ENCODE measurements at places on chromosomes 11 and 22.

GRCh38 chr11:33829430-33830141, 55.3 kb upstream of the FBXO3 start:
- DNase-seq = peak; percentile 75

DNA sequence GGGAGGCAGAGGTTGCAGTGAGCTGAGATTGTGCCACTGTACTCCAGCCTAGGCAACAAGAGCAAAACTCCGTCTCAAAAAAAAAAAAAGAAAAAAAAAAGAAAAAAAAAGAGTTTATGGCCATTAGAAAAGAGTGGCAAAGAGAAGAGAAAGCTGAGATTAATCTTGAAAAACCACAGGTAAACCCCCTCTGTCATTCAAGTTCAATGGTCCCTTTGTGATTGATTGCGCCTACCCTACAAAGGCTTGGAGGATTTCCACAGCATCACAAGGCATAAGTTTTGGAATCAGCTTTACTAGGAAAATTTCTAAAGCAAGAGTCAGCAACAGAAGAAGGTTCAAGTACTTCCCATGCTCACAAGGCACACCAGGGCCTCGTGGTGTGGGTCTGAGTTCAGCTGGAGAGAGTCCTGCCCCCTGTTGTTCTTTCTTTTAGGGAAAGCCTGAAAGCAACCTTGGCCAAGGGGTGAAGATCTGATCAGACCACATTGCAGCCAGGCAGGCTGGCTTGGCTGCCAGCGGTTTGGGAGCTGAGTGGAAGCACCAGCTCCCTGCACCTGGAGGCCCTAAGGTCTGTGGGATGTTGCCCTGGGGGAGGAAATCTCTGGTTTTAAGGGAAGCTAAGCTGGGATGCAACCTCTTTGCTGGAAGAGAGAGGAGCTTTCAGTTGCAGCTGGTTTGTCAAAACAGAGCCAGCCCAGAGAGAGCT, 41.8 kb downstream of the SLN start:
- DNase-seq = no peak

DNA sequence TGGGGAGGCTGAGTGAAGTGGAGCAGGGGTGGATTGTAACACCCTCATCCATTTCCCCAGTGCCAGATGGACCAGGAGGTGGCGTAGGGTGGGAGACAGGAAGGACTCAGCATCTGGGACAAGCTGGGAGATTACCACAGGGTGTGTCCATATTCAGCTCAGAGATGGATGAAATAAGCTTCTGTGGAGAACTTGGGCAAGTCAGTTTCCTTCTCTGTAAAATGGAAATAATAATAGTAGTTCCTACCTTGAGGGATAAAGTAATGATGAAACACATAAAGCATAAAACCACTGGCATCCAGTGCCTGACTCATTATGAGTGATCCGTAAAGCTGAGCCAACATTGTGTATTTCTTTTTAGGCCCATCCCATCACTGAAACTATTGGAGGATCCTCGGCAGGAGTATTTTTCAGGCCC, 607 bp upstream of the ROBO4 start:
- no peak for DNase-seq

DNA sequence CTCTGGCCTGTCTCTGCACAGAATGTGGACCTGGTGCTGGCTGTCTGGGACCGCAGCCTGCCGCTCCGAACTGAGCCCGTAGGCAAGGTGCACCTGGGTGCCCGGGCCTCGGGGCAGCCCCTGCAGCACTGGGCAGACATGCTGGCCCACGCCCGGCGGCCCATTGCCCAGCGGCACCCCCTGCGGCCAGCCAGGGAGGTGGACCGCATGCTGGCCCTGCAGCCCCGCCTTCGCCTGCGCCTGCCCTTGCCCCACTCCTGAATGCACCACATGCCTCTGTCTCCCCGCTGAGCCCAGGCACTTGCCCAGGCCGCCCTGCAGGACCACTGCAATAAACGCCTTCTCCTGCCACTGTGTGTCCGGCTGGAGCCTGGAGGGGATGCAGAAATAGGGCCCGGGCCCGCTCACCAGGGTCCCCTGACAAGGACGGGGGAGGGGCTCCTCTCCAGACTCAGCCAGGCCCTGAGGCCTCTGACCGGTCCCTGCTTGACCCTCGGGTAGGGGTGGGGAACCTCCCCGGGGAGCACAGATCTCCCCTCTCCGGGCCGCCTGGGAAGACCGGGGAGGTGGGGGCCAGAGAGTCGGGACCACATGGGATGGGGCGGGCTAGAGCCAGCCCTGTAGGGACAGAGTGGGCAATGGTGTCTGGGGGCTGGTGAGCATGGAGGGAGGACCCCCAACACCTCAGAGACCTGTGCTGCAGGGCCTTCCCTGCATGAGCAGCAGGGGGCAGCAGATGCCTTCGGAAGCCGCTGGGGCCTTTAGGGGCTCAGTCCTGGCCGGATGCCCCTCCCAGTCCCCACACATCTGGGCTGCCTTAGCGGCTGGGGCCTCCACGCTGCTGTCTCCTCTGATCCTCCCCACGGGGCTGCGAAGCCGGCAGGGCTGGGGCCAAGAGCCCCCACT, 1.4 kb upstream of the TNNI2 start:
- DNase-seq = peak; percentile 95

GRCh38 chr11:95567685-95568084, 221.9 kb downstream of the FAM76B start:
- DNase-seq = no peak

DNA sequence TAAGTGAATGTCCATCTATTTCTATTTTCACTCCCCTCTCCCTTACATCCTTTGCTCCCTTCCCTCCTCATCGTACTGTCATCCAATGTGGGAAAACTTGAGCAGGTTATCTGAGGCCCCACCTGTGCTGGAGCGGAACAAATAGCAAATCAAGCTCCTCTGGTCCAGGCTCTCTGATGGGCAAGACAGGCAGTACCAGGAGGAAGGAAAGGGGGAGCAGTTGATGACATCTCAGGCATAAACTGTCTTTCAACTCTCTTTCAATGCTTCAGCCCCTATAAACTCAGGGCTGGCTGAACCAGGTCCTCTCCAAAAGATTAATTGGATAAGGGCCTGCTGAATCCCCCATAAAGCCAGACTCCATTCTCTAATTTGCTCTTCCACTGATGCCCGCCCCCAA, 1.5 kb upstream of the CCKBR start:
- no peak for DNase-seq

DNA sequence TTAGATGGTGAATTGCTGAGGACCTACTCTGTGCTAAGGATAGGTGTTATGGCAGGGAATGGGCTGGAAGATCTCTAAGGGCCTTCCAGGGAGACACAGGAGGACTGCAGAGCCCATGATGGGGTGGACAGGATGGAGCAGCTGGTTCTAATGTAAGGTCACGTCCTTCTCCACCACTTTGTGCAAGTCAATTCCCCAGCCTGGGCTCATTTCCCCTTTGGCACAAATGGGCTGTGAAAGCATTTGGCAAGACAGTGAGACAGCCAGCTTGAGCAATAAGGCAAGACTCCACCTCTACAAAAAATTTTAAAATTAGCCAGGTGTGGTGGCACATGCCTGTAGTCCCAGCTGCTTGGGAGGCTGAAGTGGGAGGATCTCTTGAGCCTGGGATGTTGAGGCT, 81.4 kb upstream of the THY1 start:
- DNase-seq = no peak

- DNase-seq = peak; percentile 72
Observed at GRCh38 chr11:61747192-61747966, 5.1 kb upstream of the MYRF start.

- no peak for DNase-seq
Observed at GRCh38 chr22:37259540-37260029, 15.5 kb upstream of the RAC2 start.

DNA sequence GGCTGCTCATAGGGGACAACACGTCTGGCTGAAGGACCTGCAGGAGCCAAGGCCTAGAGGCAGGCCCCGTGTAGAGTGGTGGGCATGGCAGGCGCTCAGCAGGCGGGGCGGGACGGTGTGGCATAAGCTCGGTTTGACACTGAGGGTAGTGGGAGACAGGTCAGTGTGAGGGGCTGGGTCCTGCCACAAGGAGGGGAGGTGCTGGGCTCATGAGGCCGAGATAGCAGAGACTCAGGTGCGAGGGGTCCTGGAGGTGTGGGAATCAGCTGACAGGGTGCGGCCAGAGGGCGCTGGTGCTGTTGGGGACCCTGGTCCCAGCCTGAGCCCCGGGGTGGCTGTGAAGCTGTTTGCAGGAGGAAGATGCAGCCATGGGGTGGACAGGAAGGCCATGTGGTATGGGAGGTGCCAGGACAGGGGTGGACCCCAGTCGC, 6.7 kb downstream of the SLC22A12 start:
- no peak for DNase-seq

- no peak for DNase-seq
Observed at GRCh38 chr22:46801331-46801811, 38.9 kb downstream of the TBC1D22A start.

GRCh38 chr22:35341090-35341874, 39.6 kb upstream of the HMOX1 start:
- no peak for DNase-seq

DNA sequence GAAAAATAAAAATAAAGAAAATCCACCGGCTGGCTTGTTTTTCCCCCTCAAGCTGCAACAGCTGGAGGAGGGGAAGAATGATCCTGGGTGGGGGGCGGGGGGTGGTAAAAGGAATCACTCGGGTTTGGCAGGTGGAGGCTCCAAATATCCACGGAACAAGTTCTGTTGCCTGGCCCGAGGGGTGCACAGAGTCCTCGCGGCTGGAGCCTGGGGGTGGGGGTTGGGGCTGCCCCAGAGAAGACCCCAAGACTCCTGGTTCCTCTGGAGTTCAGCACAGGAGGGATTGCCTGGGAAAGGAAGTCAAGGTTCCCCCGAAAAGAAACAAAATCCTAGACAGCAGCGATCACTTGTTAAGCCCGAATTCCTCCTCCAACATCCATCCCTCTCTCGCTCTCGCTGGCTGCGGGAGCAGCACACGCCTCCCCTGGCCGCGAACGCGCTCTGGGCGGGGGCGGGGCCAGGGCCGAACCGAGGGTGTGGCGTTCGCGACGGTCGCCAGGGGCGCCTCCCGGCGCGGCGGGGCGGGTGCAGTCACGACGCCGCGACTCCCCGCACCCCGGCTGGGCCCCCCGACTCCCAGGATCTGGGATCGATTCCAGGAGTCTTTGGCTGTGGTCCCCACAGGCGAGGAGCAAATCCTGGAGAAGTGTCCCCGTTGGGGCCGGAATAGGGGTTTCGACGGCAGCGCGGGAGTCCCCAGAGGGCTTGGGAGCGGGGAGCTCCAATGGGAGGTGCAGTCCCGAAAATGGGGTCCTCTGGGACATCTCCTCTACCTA, at the start of gene KCNA4:
Gene KCNA4, minus strand, starts transcription at position 443 of the 776 bp plus-strand sequence. CDS start 4,352 bp downstream, outside the sequence.
- DNase-seq = no peak

- DNase-seq = no peak
Observed at GRCh38 chr11:27468209-27468994, 4.2 kb downstream of the LGR4 start.

DNA sequence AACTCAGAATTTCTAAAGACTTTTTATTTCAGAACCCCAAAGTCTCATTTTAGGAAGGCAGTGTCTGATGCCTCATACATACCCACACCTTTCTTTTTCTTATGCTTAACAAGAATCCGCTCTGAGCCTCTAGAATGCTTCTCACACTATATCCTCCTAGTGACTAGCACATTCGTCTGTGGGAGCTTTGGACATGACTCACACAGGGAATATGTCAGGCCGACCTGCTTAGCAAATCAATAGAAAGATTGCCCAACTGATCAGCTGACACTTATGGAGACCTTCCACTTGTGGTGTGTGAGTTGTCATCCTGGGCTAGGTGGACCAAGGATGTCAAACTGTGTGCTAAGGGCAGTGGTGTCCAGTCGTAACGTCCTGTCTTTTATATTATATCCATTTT, 129.9 kb upstream of the TTC12 start:
- DNase-seq = no peak

DNA sequence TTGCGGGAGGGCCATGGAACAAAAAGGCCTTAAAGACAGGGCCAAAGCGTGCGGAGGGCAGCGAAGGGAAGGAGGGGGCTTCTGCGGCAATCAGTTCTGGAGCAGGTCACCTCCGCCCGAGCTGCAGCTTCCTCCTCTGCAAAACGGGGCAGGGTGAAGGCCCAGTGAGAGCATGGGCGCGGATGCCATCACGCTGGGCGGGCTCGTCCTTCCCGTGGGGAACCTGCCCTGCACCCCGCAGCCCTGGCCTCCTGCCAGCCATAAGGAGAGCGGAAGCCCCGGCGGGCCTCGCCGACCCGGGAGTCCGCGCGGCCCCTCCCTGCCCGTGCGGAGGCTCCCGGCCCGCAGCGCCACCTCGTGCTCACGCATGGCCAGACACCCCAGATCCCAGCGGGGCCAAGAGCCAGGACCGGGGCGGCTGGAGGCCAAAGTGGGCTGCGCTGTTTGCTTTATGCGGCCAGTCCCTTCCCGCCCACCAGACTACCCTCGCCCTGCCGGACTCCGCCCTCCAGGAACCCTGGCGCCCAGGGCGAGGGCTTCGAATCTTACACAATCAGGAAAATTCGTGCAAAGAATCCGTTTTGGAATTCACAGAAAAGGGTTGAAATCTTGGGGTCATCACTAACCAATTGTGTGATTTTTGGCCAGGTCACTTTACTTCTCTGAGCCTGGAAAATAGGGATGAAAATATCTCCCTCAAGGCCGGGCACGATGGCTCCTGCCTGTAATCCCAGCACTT, 16.1 kb downstream of the TSKU start:
- DNase-seq = peak; percentile 91

DNA sequence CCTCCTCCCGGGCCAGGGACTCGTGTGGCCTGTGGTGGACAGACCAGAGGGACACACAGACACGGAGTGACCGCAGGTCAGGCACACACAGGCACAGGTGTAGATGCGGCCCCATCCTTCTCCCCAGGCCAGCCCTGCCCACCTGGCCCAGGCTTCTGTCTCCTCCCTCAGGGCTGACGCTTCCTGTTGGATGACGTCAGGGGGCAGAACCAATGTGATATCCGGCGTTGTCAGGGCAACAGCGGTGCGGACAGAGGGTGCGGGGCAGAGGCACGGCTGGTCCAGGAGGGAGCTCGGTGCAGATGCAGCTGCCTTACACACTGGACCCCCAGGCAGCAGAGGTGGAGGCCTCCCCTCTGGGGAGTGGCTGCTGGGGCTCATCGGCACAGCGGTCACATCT, 2.9 kb upstream of the TUBGCP6 start:
- peak; percentile 65 for DNase-seq

GRCh38 chr11:26905368-26905767, 88.5 kb upstream of the FIBIN start:
- no peak for DNase-seq

DNA sequence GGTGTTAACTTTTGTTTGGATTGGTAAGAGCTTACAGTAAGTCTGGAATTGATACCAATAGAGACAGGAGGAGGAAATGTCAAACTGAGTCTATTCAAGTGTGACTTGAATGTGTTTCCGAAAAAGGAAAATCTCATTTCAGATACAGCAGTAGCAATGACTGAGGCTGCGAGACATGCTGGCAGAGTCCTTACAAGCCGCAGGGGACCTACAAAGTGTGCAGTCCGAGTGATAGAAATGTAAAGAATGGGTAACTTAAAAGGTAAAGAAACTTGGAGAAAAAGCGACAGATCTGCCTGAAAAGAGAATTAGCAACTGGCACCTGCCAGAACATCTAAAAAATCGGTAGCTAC, 444 bp downstream of the CWF19L2 start:
- no peak for DNase-seq

Data from activated CD8-positive, alpha-beta memory T cell treated with anti-CD3 and anti-CD28 coated beads for 24 hours (primary cell).